NCI-H1092 treated with DMSO at 0.1 percent for 48 hours (cell line): ENCODE measurements at places on chromosomes 7 and 10.

DNA sequence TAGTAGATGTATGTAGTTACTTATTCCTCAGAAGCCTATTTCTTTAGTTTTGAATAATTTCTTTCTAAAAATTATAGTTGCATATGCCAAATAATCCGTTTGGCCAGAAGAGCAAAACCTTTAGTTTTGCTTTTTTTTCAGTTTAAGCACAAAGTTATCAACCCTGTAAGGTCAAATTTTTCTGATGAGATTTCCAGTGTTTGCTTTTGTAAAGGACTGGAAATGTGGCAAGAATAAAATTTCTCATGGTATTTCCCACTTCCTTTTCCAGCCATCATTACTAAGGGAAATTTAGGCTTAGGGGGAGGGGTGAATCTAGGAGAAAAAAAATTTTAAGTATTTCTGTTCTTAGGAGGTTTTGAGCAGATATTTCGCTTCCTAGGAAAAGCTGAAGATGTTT lies 7.6 kb downstream of the CALD1 start:
- DNase-seq = no peak

DNA sequence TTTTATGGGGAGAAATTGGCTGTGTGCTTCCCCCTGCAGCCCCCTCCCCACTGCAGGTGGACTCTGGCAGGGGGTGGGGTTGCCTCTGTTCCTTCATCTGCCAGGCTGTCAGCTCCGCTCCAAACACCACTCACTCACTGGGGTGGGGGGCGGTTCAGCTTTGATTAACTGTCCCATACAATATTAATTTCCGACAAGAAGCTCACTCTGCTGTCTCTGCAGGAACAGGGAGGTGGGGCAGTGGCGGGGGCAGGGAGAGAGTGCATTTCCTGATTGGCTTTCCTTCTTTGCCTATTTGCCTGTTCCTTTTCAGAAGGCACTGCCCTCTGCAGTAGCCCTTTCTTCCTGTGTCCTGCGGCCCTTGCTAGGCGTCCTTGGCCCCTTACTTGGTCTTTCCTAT lies 500.8 kb downstream of the PLXNA4 start:
- DNase-seq = no peak

DNA sequence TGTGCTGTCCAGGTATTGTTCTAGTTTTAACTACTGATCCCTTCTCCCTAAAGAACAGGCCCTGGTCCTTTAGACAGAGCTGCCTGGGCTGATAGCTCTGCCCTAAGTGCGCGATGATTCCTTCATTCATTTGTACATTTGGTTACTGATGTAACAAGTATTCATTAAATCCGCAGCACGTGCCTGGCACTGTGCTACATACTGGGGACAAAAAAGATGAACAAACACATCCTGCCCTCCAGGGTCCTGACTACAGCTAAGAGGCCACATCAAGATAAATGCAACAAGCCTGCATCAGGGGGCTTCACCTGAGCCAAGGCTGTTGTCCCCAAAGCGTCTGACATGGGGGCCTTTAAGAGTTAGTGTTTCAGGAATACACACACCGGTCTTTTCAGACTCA lies 99.0 kb upstream of the PODXL start:
- DNase-seq = no peak

- no peak for DNase-seq
Measured at GRCh38 chr10:42987121-42987541, 89.7 kb upstream of the RET start.

DNA sequence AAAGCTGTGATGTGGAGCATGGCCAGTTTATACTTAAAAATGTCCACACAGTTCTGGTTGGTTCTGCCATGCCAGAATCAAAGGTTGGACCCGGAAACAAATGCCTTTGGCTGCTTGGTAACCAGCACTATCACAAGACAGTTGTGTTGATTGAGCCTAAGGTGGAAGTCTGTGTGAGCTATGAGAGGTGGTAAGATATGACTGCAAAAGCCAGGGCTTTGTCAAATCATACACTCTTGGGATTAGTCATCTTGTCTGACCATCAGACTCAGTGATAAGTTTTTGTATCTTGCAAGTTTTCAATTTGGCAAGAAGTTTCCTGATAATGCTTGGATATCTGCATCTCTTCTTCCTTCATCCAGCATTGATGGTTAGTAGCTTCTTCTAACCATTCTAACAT lies 35.5 kb downstream of the GPR141 start:
- DNase-seq = no peak

GRCh38 chr7:106169821-106170610 lies 57.9 kb upstream of the SYPL1 start:
- DNase-seq = no peak
